Mesenteric fat pad (tissue), 1 donor: ENCODE measurements at places on chromosomes 4 and X.

- DNase-seq: no peak
Observed at GRCh38 chr4:56937262-56937661, 29.6 kb downstream of the REST start.

DNA sequence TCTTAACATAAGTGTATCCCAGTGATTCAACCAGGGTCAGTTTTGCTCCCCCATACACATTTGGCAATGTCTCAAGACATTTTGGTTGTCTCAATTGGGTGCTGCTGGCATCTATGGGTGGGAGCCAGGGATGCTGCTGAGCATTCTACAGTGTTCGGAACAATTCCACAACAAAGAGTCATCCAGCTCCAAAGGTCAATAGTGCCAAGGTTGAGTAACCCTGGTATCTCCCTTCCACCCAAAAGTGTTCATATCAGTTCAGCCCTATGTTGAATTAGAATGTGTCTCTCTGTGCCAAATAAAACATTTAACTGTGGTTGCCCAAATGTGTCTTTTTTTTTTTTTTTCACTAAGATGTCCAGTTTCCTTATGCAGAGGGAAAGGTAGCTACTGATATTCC, 129.4 kb upstream of the RAI2 start:
- DNase-seq: no peak

DNA sequence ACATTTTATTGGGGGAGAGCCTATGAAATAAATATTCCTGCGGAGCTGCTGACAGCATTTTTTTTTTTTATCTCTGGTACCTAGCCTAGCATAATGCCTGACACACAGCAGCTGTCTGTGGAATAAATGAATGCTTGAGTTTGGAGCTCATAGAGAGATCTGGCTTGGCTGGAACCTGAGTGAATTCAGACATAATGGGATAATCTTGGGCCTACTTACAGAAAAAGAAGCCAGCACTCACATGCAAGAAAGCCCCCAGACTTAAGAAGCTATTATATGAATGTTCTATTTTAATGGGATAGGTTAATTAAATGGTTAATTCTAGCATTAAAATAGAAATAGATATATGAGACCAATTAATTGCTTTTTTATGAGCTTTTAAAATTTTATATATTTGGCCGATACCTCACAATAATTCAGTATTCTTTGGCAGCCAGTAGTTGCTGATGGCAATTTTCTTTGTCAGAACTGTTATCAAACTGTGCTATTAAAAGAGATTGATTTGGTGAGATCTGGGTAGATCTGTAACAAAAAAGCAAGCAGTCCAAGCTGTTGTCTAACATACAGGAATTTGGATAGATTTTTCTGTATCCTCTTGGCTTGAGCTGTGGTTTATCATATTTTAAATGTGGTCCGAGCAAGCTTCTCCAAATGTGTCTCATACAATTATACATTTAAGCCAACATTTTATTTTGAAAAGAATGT, 654.2 kb downstream of the PCDH7 start:
- no peak for DNase-seq

- DNase-seq: no peak
Observed at GRCh38 chr4:109411964-109412363, 21.7 kb upstream of the SEC24B start.

- DNase-seq: no peak
Observed at GRCh38 chr4:171279131-171279530, 534.1 kb upstream of the GALNTL6 start.

GRCh38 chr4:13207226-13207625, 276.9 kb downstream of the RAB28 start:
- DNase-seq: no peak

DNA sequence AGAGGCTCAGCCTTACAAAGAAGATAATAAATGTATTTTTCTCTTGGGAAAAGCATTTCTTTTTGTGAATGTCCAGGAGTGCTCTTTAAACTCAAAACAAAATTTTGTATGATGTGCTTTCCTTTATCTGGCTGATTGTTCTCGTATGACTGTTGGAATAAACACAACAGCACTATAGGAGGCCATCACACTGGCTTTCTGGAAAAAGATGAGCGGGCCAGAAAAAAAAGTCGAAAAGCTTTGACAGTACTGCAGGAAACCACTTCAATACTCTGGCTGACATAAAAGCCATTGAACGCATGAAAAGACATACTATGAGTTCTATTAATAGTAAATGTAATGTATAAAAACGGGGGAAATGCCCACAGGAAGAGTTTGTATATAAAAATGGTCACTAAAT, 64.7 kb upstream of the CTSO start:
- no peak for DNase-seq

GRCh38 chr4:6986072-6986780, 56.9 kb upstream of the TADA2B start:
- no peak for DNase-seq

DNA sequence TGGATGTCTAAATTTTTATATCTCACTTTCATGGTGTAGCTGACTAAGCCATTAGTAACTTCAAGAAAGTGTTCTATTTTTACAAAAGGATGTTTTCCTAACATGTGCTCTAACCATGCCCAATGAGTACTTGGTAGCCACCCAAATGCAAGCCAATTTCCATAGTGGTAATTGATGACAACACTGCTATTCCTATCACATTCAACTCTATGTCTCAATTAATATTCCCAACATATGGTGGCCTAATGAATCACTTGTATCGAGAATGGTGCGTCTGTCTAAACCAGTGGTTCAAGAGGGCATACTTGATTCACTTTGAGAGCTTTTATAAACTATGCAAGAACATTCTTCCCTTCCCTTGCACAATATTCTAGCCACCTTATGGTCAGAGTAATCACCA, 112.9 kb upstream of the GPRIN3 start:
- DNase-seq: no peak

DNA sequence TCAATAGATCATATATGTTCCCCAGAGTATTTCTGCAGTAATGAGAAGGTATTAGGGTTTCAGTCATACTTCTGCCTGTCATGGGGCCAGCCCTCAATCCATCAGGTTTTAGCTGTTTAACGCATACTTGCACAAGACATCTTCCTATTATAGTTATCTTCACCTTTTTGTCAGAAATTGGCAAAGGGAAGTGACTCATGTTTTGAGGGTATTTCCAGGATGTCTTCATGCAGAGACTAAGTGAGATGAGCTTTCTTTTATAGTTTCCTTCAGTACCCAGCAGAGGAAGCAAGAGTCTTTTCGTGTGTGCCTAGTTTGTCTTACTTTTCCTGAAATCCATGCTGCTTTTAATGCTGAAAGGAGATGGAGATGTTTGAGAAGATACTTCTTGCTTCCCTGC, 9.5 kb downstream of the CSTF2 start:
- no peak for DNase-seq

GRCh38 chr4:26020881-26021280, 106.9 kb downstream of the SMIM20 start:
- DNase-seq: no peak

DNA sequence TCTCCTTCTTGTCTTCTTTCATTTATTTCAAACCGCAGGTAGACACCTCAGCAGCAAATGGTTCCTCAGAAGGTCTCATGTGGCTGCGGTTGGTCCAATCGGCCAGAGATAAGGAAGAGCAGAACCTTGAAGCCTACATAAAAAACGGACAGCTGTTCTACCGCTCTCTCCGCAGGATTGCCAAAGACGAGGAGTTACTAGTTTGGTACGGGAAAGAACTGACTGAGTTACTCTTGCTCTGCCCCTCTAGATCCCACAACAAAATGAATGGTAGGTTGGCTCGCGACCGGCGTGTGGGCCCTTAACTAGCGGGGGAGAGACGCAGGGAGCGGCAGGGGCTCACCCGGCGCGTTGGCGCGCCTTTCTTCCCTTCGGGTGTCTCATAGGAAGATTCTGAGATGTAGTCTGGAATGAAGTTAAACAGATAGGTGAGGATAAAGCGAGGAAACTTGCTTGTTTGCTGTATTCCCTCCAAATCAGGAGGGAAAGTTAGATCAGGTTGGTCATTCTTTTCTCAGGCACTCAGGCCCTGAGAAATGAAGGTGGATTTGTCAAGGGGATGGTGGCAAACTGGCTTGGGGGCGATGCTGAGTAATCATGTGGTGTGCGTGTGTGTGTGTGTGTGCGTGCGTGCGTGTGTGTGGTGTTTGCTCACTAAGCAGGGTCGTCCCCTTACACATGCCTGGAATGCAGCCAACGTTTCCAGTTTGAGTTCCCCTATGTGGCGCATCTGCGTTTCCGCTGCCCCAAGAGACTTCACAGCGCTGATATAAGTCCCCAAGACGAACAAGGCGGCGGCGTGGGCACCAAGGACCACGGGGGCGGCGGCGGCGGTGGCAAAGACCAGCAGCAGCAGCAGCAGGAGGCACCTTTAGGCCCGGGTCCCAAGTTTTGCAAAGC, 4.2 kb downstream of the PRDM8 start:
- DNase-seq: no peak

DNA sequence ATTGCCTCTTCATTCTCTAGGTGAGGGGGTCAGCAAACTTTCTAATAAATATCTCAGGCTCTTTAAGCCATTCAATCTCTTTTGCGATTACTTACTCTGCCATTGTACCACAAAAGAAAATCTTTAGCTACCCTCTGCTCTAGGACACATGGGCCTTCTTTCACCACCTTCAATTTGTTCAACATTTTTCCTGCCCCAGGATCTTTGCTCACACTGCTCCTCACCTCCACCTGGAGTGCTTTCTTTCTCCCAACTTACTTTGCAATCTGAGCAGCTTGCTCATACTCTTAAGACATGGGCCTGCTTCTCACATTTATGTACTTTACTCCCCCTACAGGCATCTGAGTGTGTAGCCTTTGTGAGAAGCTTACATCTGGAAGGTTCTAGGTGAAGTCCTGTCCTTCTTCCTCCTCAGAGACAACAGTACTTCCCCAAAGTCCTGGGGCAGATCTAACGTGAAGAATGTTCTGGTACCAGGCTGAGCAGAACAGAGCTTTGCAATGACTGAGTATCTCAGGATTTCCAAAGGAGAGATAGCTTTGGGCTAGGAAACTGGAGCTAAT, 55.0 kb upstream of the PRDM5 start:
- no peak for DNase-seq

DNA sequence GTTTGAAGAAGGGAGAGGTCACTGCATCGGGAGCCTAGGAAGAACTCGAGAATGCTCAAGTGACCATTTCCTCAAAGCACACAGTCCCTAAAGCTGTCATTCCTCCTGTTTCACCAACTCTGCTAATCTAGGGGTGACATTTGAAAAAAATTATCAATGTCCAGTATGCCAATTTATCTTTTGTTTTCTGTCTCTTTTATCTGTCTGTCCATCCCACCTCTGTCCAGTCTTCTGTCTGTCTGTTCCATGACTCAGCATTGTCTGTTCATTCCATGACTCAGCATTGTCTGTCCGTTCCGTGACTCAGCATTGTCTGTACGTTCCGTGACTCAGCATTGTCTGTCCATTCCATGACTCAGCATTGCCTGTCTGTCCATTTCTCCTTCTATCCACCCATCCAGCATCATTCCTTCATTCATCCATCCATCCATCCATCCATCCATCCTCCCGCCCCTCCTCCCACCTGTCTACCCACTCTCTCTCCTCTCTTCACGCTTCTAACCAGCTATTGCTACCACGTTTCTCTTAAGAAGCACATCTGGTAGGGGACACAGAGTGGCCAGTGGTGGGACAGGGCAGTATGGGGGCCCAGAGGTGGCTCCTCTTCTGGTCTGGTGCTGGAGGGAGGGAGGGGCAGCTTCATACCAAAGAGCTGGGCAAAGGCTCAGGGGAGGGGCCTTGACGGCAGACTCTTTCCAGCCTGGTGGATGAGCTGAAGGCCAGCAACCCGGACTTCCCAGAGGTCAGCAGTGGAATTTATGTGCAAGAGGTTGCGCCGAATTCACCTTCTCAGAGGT, 34.1 kb downstream of the HTRA3 start:
- peak; percentile 33 for DNase-seq

DNA sequence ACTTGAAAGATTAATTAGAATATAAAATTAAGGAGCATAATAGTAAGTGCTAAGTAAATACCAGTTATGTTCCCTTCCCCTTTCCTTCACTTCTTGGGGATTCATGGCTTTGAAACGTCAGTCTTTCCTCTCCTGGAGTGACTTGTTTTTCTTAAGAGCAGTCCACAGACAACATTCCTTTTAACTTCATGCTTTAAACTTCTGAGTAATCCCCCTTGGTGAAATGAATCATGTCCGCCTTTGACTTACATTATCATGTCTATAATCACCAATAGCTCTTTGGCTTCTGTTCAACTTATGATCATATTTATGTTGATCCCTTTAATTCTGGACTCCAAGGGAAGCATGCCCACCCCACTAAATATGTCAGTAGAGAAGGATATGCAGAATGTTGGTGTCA, 1012.1 kb upstream of the SLIT2 start:
- DNase-seq: no peak

DNA sequence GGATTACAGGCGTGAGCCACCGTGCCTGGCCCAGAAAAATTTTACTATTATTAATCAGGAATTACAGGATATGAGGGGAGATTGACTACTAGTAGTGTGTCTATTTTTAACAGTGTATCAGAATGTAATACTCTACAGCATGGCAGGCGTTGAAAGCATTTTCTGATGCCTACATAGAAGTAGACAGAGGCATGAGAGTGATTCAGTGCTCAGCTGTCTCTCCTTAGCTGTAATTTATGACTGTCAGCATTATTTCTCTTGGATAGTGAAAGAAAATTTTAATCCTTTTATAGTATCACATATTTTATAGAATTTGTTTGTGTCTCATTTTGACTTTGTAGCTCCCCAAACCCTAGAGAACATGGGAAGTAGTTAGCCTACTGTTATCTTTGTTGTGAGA, 20.7 kb downstream of the ARHGAP24 start:
- no peak for DNase-seq

DNA sequence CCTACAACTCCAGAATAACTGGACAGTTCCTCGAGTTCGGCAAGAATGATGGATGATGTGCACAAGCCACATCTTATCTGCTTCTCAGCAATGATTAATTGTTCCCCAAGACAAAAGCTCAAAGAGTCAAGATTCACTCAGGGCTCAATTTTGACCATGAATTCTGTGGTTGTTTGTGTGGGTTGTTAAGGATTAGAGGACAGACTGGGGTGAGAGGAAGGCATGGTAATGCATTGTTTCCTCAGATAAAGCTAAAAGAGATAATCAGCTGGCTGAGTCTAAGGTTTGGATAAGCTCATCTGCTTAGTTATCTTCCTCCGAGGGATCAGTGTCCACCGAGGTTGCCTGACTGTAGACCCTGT, 161.0 kb downstream of the CPEB2 start:
- DNase-seq: no peak

- no peak for DNase-seq
Observed at GRCh38 chr4:3445111-3445820, 3.5 kb downstream of the HGFAC start.
